Left ventricle myocardium superior (tissue), 1 donor: ENCODE measurements at places on chromosomes 12 and 14. TPM values are rescaled to one million over a fixed set of nuclear protein-coding genes. Genes with fewer than 3 reads are reported as not detected.

The IFNG-AS1 gene
- total RNA-seq = not detected

The DNAH10 gene
- 0.25 TPM for total RNA-seq

The NAA30 gene
- total RNA-seq = 25.8 TPM

The C1S gene
- total RNA-seq = 116 TPM

The MAP3K9 gene
- 1.6 TPM for total RNA-seq

The FITM1 gene
- 140 TPM for total RNA-seq

The PLCZ1 gene
- not detected for total RNA-seq

The GPR135 gene
- 2.0 TPM for total RNA-seq

The CDCA4 gene
- 1.9 TPM for total RNA-seq

The ERBB3 gene
- 2.9 TPM for total RNA-seq

The CFAP54 gene
- total RNA-seq = 0.10 TPM

The POTEM gene
- not detected for total RNA-seq

The CCDC184 gene
- 1.1 TPM for total RNA-seq

The AICDA gene
- total RNA-seq = not detected

The GLIPR1L2 gene
- total RNA-seq = 1.3 TPM

The SPTB gene
- 93.1 TPM for total RNA-seq

The IL31 gene
- not detected for total RNA-seq

The CLEC9A gene
- total RNA-seq = not detected

The PRB3 gene
- total RNA-seq = not detected

The GDF11 gene
- 8.9 TPM for total RNA-seq

The IPO4 gene
- 14.9 TPM for total RNA-seq

The KRT5 gene
- total RNA-seq = 1.1 TPM

The PMCH gene
- not detected for total RNA-seq

The HNF1A gene
- not detected for total RNA-seq

The PNMA1 gene
- 13.9 TPM for total RNA-seq
